ENCODE measurements at places on chromosomes 1 and 21. TPM values are rescaled to one million over a fixed set of nuclear protein-coding genes. Genes with fewer than 3 reads are reported as not detected.

DNA sequence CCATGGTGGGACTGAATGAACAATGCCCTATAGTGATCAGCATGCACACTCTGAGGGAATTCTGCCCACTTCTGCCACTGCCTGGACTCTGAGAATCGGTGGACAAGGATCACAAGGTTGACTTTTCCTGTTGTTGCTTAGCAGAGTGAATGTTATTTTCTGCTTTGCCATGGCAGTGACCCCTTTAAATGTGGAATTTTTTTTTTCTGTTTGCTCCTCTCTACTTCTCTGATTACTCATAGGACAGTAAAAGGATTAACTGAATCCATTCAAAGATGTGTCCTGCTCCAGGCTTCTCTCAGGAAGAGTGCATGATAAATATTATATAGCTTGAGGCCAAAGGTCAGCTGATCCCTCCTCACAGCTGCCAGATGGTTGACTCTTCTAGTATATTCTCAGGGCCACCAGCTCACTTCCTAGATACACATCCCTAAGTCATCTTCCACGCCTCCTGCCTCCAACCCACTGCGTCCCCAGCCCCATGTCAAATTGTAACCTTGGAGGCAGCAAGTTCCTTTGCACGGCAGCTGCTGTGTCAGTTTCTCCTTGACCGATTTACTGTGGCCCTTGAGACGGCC lies 74.0 kb upstream of the RALGPS2 start:
- no peak overlapping the region for H3K4me3 ChIP-seq
- peaks cover 66% of the 10 kb centered on the region for H3K4me1 ChIP-seq
- no peak for DNase-seq
- peak overlapping the region; percentile 87 for H3K27ac ChIP-seq
- H3K27me3 ChIP-seq, result no peaks in the 10 kb centered on the region

DNA sequence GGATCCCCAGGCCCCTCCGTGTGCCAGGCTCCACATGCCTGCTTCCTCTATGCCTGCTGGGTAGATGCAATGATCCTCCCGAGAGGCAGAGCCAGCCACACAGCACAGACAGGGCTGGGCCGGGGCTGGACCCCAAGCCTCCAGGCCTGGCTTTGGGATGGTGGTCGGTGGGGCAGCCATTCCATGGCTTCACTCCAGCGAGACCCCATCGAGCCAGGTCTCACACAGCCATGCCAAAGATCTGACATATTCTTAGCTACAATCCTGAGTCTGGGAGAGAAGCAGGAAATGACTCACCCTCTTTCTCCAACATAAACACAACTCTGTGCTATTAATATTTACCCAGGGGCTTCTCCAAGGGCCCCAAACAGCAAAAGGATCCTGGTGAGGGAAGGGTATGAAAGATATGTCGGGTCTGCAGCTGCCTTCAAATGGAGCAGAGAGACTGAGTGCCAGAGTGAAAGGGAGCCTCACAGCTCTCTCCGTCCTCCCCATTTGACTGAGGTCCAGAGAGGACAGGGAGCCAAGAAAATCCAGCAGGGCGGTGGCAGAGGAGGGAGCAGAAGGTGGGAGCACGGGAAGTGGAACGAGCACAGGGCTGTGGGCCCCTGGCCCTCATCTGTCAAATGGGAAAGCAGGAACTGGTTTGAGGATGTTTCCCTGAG lies 639.5 kb downstream of the MATN1 start:
- no peaks in the 10 kb centered on the region for H3K36me3 ChIP-seq
- no peak overlapping the region for H3K27ac ChIP-seq
- DNase-seq, result no peak
- no peak overlapping the region for H3K4me3 ChIP-seq

The C1QC gene
- not detected for total RNA-seq

The SLC22A15 gene
- total RNA-seq, result not detected

- H3K27me3 ChIP-seq, result no peaks in the 10 kb centered on the region
- DNase-seq, result no peak
- no peak overlapping the region for H3K4me3 ChIP-seq
Observed at GRCh38 chr1:204285436-204286305, 71.9 kb upstream of the GOLT1A start.

DNA sequence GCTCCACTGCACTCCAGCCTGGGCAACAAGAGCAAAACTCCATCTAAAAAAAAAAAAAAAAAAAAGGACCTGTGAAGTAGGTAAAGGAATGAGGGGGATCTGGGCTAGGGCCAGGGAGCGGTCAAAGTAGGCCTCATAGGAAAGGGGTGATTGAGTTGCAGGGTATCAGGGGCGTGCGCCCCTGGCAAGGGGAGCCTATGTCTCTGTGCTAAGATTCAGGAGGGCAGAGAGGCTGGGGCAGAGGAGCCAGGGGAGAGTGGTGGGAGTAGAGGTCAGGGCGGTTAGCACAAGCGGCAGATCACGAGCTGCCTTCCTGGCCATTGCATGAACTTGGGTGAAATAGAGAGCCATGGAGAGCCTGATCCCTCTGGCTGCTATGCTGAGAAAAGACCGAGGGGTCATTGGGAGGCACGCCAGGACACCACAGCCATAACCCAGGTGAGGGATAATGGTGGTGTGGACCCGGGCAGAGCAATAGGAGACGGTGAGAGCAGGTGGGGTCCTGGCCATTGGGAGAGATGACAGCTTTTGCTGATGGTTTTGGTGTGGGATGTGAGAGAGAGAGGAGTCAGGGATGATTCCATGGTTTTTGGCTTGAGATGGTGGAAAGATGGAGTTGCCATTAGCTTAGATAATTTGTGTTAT lies 30.6 kb upstream of the CSF1 start:
- H3K36me3 ChIP-seq, result no peaks in the 10 kb centered on the region
- no peak for DNase-seq
- no peak overlapping the region for H3K4me3 ChIP-seq

DNA sequence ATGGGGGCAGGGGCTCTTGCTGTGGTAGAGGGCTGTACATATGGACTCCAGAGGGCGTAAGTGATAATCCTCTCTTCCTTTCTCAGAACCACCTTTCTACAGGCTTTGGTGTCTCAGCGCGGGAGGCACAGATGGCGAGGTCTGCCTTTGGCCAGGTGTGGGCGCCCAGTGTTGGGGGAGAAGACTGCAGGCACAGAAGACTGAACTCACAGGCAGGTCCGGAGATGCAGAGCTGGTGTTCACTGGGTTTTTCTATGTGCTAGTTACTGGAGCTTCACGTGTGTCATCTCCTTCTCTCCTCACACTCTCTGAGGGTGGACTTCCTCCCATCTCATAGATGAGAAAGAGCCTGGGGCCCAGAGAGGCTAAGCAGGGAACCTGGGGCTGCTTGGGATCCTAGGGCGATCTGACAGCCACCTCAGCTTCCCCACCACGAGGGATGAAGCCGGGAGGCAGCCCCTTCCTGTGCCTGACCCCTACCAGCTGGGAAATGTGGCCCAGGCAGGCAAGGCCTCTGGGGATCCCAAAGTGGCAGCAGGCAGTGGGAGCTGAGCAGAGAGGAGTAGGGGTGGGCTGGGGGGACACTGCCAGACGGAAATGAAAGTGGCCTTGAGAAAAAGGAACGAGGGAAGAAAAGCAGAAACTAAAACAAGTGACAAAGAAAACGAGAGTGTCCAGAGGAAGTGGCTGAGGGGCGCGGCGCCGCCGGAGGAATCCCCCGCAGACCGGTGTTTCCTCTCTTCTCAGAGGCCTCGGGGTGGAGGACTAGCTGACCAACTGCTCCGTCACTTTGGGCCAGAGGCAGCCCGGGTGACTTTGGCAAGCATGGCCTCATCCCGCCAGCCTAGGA lies 191.6 kb downstream of the HIVEP3 start:
- H3K4me3 ChIP-seq, result peak overlapping the region; percentile 51
- no peaks in the 10 kb centered on the region for H3K36me3 ChIP-seq
- H3K27ac ChIP-seq, result peak overlapping the region; percentile 97
- no peaks in the 10 kb centered on the region for H3K27me3 ChIP-seq

DNA sequence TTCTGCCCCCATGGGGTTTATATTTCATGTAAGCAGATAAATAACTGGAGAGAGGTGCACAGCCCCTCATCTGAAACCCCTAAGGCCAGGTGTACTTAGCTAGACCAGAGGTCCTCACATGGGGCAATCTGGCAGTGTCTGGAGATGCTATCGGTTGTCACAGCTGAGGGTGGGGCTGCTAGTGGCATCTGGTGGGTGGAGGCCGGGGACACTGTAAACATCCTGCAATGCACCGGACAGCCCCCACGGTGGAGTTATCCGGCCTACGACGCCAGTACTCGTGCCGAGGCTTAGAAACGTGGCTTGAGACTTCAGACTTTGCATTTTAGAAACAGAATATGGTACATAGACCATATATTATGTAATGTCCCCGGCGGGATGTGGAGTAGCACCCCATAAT lies 186.5 kb upstream of the VAMP3 start:
- no peaks in the 10 kb centered on the region for H3K27me3 ChIP-seq
- H3K27ac ChIP-seq, result no peak overlapping the region
- no peak overlapping the region for H3K4me3 ChIP-seq
- H3K36me3 ChIP-seq, result no peaks in the 10 kb centered on the region
- H3K4me1 ChIP-seq, result no peaks in the 10 kb centered on the region

- no peak within 1 kb of the TSS for H3K4me3 ChIP-seq
- no peak within 1 kb of the TSS for H3K27ac ChIP-seq
- H3K36me3 ChIP-seq, result no peaks in the 10 kb centered on the region
- H3K4me1 ChIP-seq, result peaks cover 20% of the 10 kb centered on the region
Observed at GRCh38 chr1:76867342-76868130, at the start of gene ST6GALNAC5. TSS of gene ST6GALNAC5 (plus strand) at chr1:76867480.

GRCh38 chr1:156707417-156708217 lies 2.2 kb upstream of the CRABP2 start:
- no peaks in the 10 kb centered on the region for H3K27me3 ChIP-seq
- H3K4me3 ChIP-seq, result no peak overlapping the region
- no peak for DNase-seq
- H3K36me3 ChIP-seq, result no peaks in the 10 kb centered on the region

GRCh38 chr1:90720145-90720636 lies 3.1 kb upstream of the BARHL2 start:
- no peaks in the 10 kb centered on the region for H3K27me3 ChIP-seq
- no peak overlapping the region for H3K4me3 ChIP-seq
- H3K27ac ChIP-seq, result no peak overlapping the region
- H3K4me1 ChIP-seq, result no peaks in the 10 kb centered on the region

The TAS1R3 gene
- total RNA-seq, result 82.6 TPM

GRCh38 chr1:38029081-38029681 lies 16.6 kb downstream of the UTP11 start:
- H3K27me3 ChIP-seq, result no peaks in the 10 kb centered on the region
- DNase-seq, result no peak
- H3K4me1 ChIP-seq, result peaks cover 11% of the 10 kb centered on the region
- H3K36me3 ChIP-seq, result peaks cover 5% of the 10 kb centered on the region
- no peak overlapping the region for H3K4me3 ChIP-seq

GRCh38 chr1:15214527-15214926 lies 32.5 kb upstream of the FHAD1 start:
- H3K27me3 ChIP-seq, result no peaks in the 10 kb centered on the region
- H3K4me1 ChIP-seq, result no peaks in the 10 kb centered on the region
- H3K27ac ChIP-seq, result no peak overlapping the region
- DNase-seq, result no peak
- H3K4me3 ChIP-seq, result no peak overlapping the region
- no peaks in the 10 kb centered on the region for H3K36me3 ChIP-seq
